ENCODE measurements at places on chromosomes 7 and 10.
A peak's percentile ranks its signal among the peaks of the same experiment; 100 is the strongest.

- DNase-seq: no peak
Measured at GRCh38 chr7:33039257-33039902, 23.2 kb downstream of the NT5C3A start.

- DNase-seq: no peak
Measured at GRCh38 chr10:120841522-120842189, 9.5 kb upstream of the WDR11 start.

- no peak for DNase-seq
Measured at GRCh38 chr7:116810267-116811116, 51.9 kb upstream of the CAPZA2 start.

- DNase-seq: no peak
Measured at GRCh38 chr10:104274762-104275721, 6.1 kb downstream of the GSTO2 start.

GRCh38 chr7:26328498-26329390, 37.1 kb downstream of the SNX10 start:
- no peak for DNase-seq

GRCh38 chr10:78025685-78026364, 3.5 kb downstream of the POLR3A start:
- no peak for DNase-seq

GRCh38 chr7:85068799-85069198, 118.1 kb downstream of the SEMA3D start:
- DNase-seq: no peak

DNA sequence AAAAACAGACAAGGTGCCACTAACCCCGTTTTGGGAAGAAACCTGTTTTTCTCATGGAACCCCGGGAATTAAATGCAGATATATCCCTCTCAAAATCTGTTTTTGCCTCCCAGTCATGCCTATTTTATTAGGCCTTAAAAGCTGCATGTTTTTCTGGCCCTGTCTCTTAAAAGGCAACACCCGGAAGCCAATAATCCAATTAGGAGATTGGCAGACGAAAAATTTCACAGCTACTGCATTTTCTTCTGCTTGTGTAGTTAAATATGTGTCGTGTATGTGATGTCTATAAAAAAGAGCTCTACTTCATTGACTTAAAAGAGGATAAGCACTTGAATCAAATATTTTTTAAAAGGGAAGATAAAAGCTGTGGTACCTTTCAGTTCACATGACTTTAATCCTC, 31.9 kb upstream of the OPTN start:
- no peak for DNase-seq

GRCh38 chr7:105705427-105705826, 124.1 kb upstream of the EFCAB10 start:
- DNase-seq: no peak

DNA sequence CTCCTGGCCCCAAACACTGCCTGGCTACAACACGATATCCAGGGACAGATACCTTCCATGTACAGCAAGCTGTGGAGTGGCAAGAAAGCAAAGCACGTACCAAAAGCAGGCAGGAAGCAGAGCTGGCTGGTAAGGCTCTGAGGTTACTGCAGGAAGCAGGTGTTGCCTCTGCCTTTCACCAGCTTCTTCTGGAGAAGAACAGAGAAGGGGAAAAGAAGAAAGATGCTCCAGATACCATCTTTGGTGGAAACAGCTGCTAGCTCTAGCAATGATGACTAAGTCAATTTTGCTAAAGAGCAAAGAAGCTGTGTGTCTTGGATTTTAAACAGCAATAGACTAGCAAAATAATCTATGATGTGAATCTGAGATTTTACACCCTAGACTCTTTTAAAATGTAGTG, 34.9 kb upstream of the PRSS1 start:
- no peak for DNase-seq

DNA sequence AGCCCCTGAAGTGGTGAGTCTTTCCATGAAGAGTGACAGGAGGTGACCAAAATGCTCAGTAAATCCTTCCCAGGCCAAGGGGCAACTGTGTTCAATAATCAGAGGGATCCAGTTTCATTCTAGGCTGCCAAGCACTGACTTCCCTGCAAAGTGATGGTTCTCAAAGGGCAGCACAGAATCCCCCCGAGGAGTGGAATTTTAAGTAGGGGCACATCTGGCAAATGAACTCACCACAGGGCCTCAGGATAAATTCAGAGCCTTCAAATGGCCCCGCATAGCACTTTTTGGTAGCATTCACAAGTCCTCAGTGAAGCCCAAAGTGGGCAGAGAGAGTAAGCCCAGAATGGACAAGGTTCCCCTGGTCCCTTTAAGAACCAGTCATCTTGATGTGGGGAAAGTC, 602.5 kb downstream of the GRID1 start:
- no peak for DNase-seq

DNA sequence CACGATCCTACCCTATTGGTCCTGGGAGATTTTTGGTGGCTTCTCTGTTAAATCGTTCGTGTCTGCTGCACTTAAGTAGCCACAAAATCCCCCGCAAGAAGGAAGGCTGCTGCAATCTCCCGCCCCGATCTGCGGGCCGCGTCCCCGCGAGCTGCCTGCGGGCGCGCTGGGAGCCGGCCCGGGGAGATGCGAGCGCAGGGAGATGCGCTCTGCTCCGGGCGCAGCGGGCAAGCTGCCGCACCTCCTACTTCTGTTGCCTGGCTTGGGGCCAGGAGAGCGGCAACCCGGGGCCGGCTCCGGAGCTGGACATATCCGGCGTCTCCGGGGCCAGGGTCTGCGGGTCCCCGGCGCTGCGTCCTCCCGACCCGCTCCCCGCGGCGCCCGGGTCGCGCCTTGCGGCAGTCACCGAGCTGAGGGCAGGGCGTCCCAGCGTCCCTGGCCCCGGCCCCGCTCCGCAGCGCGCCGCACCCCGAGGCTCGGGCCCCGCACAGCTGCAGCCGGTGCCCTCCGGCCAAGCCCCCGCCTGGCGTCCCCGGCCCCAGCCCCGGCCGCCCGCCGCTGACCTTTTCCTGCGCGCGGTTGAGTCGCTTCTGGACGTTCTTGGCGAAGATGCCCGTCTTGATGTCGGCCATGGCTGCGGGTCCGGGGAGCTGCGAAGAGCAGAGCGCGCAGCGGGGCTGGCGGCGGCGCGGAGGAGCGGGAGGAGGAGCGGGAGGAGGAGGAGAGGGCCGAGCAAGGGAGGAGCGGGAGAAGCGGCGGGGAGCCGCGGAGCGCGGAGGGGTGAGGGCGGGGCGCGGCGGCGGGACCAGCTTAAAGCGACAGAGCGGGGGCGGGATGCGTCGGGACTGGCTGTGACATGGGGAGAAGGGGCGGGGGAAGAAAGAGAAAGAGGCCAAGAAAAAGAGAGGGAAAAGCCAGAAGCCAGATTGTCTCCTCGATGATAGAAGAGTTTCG, at the start of gene AMPH:
Gene AMPH, minus strand, starts transcription at position 654 of the 954 bp plus-strand sequence. Its CDS starts 22 bp downstream, at position 632.
- peak; percentile 59 for DNase-seq

DNA sequence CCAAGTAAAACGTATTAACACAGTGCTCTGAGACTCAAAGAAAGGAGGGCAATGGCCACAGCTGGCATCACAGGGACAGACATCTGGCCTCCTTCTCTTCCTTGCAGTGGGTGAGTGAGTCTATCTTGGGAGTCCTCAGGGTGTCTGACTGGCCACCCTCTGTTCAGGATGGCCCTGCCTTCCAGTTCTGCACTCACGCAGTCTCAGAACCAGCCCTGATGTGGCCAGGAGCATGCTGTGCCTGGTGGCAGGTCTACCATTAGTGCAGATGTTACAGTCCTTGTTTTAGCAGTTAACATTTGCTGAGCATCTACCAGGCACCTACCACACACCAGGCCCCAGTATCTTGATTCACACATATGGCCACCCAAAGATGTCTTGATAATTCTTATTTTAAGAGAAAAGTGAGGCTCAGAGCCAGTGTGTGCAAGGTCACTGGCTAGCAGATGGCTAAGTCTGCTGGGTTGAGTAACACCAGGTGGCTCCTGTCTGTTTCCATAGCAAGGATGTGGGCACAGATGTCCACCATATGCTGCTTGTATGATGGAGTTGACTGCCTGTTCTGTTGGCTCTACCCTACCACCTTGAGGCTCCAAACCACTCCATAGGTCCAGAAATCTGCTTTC, 23.2 kb upstream of the ARHGAP22 start:
- no peak for DNase-seq

DNA sequence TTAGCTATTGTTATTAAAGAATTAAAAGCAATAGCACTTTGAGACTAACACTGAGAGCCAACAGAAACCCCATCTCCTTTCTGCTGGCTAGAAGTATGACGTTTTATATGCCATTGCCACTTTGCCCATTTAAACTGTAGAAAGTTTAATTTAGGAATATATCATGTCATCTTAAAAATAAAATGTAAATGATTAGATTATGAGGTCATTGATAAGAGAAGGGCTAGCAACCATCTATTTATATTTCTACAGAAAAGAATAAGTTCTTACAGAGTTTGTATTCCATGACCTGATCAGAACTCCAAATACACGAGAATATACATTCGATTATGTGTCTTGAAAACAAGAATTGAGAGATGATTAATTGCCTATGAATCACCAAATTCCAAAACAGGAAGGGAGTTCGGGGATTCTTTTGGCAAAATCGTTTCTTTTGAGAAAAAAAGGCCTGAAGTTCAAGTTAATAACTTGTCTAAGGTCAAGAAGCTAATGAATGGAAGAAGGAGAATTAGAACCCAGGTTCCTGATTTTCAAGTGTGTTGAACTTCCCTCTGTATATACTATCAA, 227.0 kb downstream of the TRIL start:
- no peak for DNase-seq

- no peak for DNase-seq
Measured at GRCh38 chr10:121724282-121724681, 126.0 kb upstream of the FGFR2 start.

DNA sequence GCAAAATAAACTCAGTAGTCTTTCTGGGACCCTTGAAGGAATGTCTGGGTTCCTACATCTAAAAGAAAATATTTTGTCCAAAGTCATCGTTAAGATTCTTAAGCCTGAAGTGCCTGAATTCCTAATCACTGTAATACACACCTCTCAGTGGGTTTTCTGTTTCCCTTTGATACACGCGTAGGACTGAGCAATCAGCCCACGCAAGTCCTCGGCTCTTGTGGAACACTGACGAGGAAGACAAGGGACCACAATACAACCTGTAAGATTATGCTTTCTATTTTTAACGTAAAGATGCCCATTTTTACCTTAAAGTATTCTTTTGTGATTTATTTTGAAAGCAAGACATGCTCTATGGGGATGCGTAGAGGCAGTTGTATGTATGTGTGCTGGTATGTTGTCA, 472.8 kb upstream of the CELF2 start:
- DNase-seq: no peak

DNA sequence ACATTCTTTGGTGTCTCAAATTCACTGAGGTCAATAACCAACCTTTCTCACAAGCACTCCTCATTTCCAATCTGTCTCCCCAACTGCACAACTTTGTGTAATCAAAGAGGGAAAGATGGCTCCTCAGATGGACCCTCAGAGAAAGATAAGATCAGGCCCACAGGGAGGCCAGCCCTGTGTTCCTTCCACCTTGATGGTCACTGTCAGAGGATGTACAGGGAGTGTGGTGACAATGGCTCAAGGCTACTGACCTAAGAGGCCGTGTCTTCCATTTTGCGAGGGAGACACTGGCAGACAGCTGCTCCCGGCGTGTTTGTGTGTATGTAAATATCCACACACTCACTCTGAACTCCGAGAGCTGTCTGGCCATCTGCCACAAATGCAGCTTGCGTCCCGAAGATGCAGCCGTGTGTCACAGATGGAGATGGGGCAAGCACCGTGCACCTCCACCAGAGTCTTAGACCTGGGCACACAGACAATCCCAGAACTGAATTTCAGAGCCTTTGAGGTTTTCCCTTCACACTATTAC, 712.1 kb upstream of the NRP1 start:
- DNase-seq: no peak

DNA sequence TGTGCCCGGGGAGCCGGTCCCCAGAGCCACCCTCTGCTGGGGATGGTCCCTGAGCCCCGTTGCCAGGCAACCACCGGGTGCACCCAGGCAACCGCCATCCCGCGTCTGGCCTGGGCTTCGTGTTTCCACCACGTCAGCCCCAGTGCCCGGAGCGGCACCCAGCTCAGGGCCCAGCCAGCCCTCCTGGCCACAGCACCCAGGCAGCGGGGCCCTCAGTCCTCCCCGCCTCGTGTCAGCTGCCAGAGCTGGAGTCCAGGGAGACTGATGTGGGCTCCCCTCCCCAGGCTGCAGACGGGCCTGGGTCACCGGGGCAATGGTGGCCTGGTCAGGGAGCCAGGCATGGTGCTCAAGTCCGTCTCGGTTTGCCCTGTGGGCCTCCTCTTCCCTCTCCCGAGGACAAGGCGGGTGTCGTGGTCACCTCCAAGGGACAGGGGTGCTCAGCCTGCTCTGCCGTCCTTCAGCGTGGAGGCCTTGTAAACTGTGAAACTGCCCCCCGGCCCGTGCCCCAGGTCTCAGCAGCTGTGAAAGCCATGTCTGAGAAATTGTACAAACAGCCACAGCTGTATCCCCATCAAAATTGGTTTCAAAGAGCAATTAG, 72.5 kb downstream of the MICALL2 start:
- DNase-seq: no peak

- no peak for DNase-seq
Measured at GRCh38 chr7:79284211-79284610, 169.3 kb downstream of the MAGI2 start.

- no peak for DNase-seq
Measured at GRCh38 chr7:49812534-49812933, 39.1 kb downstream of the VWC2 start.

DNA sequence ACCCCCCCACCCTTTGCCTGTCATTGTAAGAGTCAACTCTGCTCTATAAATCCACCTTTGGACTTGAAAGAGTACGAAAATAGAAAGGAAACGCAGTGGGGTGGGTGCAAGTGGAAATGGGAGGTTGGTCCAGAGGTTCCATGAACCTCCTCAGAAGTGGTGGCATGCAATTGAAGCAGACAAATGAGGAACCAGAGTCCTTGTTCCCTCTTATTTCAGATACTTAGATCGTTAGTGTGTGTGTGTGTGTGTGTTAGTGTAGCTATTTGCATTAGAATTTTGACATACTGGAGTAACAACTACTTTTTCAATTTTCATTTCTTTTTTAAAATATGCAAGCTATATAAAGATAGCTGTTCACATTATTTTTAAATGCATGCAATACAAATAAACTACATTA, 18.1 kb upstream of the TFAM start:
- DNase-seq: no peak

GRCh38 chr10:129785536-129785981, 178.5 kb downstream of the EBF3 start:
- DNase-seq: no peak

DNA sequence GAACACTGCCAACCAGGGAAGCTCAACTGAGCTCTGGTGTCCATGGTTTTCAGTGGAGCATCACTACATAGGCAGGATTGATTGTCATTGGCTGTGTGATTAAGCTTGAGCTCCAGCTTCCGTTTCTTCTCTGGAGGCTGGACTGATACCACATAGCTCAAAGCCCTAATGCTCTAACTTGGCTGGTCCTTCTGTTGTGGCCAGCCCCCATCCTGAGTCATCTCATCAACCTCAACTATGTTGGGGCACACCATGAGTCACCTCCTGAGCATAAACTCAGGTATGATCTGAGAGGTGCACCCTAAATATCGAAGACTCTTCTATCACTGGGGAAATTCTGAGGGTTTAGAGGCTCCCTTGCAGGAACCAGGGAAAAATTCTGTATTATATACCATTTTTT, 114.5 kb upstream of the INHBA start:
- DNase-seq: no peak

- no peak for DNase-seq
Measured at GRCh38 chr7:108045669-108046068, 42.7 kb upstream of the LAMB1 start.

- no peak for DNase-seq
Measured at GRCh38 chr10:93752761-93753160, 5.0 kb upstream of the LGI1 start.

GRCh38 chr10:34229917-34230316, 585.2 kb downstream of the PARD3 start:
- no peak for DNase-seq

GRCh38 chr10:13681528-13681927, 94.8 kb downstream of the PRPF18 start:
- no peak for DNase-seq
